Stimulated activated CD4-positive, alpha-beta T cell treated with anti-CD3 and anti-CD28 coated beads, Interleukin-1b, Interleukin-23, amount 100 ng/mL, for 24 hours (primary cell): ENCODE measurements at places on chromosomes 12 and 14.

GRCh38 chr12:49666176-49666575, 41.0 kb downstream of the FMNL3 start:
- no peak for DNase-seq

DNA sequence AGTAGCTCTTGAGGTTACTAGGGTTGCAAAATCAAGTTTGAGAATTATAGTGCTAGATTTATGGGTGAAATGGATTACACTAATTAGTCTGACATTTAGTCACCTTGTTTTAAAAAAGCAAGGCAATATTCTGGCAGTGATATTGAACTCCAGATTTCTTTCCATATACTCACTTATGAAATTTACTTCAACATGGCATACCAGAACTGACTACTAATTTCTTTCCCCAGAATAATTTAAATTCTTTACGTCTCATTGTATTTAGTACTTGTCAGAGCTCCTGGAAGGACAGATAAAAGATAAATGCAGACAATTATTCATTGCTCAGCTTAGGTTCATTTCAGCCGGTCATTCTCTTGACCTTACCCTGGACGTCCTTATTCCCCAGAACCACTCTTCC, 24.3 kb downstream of the EMP1 start:
- DNase-seq: no peak

GRCh38 chr14:60573943-60574495, 65.1 kb downstream of the SIX6 start:
- DNase-seq: no peak

- no peak for DNase-seq
Measured at GRCh38 chr14:38286452-38286851, 30.6 kb upstream of the CLEC14A start.

DNA sequence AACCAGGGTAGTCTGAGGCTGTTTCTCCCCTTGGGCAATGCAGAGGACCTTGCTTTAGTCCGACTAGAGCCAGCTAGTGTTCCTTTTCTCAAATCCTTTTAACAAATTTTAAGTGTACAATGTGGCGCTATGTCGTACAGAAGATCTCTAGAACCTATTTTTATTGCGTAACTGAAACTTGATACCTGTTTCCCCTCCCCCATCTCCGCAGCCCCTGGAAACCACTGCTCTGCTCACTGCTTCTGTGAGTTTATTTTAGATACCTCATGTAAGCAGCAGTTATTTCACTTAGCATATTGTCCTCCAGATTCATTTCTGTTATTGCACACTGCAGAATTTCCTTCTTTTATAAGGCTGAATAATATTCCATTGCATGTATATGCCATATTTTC, 1092.3 kb downstream of the AACS start:
- DNase-seq: no peak

- DNase-seq: no peak
Measured at GRCh38 chr14:55889124-55889523, 229.1 kb upstream of the PELI2 start.

DNA sequence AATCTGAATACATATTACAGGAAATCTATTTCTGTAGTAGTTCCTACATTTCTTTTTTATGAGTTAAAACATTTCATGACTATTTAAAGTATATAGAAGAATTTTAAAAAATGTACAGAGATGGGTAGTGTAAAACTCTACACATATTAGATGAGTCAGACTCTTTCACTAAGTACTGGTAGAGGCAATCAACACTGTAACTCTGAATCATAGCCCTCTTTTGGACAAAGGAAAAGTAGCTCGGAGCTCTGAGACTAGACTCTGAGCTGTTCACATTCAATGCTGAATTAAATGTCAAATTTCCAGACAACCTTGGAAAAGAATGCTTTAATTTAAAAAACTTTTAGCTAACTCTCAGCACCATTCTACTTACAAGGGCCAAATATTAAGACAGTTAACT, 3.4 kb downstream of the PTCSC3 start:
- DNase-seq: no peak

GRCh38 chr14:65000898-65001591, 14.3 kb downstream of the FNTB start:
- no peak for DNase-seq

DNA sequence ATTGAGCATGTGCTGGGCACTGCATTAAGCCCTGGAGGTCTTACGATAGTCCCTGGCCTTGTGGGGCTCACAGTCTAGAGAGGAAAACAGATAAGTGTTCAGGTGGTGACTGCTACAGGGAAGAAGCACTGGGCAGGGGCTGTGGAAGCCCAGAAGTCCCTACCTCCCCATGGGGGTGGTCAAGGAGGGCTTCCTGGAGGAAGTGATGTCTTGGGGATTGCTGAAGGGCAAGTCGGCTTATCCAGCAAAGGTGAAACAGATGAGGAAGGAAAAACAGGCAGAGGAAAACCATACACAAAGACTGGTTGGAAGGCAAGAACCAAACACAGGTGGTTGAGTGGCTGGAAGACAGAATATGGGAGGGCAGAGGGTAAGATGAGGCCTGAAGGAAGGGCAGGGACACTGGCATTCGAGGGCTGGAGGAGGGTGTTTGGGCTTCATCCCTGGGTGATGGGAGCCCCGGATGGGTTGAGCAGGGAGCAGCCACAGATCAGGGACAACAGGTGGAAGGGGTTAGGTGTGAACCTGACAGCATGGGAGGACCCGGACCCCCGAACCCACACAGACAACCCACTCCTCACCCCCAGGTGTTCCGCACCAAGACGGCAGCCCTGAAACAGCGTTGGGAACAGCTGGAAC, 2.8 kb downstream of the CFAP73 start:
- no peak for DNase-seq

- DNase-seq: no peak
Measured at GRCh38 chr12:62712681-62713573, 222.0 kb downstream of the PPM1H start.

GRCh38 chr12:126944684-126945083, 1322.3 kb upstream of the TMEM132C start:
- DNase-seq: no peak

DNA sequence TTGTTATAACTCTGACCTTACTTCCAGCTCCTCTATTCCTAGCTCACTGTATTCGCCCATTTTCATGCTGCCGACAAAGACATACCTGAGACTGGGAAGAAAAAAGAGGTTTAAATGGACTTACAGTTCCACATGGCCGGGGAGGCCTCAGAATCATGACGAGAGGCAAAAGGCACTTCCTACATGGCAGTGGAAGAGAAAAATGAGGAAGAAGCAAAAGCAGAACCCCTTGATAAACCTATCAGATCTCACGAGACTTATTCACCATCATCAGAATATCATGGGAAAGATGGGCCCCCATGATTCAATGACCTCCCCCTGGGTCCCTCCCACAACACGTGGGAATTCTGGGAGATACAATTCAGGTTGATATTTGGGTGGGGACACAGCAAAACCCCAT, 14.5 kb upstream of the PHC1 start:
- DNase-seq: no peak

DNA sequence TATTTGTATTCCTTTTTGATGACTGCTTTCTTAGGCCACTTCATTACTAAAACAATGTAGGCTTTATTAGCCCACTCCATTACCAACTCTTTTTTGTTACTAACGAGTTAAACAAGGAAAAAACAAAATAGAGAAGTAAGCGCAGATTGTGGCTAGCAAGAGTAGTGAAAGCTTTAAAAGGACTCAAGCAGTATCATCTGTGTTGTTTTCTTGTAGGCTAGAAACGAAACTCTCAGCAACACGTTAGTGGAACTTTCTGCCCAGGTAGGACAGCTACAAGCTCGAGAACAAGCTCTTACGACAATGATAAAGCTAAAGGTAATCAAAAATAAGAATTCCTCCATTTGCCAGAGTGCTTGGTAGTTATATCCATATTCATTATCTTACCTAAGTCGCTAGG, 11.1 kb downstream of the CCDC62 start:
- DNase-seq: no peak

GRCh38 chr14:34750670-34751069, 36.3 kb upstream of the CFL2 start:
- DNase-seq: no peak

DNA sequence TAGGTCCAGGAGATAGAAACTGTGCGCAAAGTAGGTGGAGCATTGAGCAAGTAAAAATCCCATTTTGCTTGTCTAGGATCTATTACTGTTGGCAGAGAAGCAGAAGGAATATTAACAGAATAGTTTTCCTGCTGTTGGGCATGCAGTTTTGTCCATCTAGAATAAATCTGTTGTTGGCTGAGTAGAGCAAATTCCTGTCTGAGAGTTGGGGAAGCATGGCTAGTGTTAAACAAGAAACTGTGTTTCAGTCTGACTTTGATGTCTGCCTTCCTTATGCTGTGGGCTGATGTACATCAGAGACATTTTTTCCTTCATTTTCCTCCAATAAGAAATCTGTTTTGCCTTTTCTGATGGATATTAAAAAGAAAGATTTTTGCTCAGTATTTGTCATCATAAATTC, 98.2 kb downstream of the RAD52 start:
- DNase-seq: no peak

DNA sequence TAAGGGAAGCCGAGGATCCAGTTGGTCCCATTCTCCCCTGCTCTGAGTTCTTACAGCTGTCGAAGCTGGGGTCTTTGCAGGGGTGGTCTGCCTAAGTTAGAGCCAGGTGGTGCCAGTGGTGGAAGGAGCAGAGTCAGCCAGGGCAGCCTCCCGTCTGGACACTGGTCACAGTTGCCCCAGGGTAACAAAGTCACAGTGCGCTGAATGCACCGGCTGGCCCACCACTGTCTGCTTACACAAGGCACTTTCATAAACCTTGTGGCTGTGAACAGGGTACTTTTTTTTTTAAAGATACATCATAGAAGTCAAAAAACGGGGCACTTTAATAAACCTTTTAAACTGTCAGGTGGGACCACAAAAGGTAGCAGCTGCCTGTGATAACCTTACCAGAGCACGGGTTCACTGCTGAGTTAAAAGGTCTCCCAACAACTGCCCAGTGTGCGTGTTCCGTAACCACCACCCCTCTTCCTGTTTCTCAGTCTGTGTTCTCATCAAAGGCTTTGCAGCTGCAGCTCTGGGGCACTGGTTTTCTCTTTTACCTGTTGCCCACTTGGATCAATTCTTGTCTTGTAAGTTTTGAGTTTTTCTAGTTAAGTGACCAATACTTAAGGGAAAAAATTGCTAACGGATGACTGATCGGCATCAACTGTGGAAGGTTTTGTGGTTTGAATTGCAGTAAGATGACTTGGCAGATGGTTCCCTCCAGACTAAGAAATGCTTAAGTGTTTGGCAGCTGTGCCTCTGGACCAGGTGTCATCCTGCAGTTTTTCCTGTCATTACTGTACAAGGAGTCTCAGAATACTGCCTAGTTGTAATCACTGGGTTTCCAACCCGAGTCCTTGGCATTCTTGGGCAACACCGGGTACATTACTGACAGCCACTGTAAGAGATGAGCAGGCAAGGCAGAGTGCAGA, 55.9 kb downstream of the DYNC1H1 start:
- DNase-seq: no peak

GRCh38 chr12:124749725-124750124, 113.9 kb downstream of the SCARB1 start:
- DNase-seq: no peak

GRCh38 chr12:69519871-69520270, 49.7 kb downstream of the FRS2 start:
- no peak for DNase-seq
